ENCODE measurements at places on chromosomes 7 and 10. TPM values are rescaled to one million over a fixed set of nuclear protein-coding genes. Genes with fewer than 3 reads are reported as not detected.
A peak's percentile ranks its signal among the peaks of the same experiment; 100 is the strongest.

Gene RBM28
- 319 TPM for total RNA-seq

DNA sequence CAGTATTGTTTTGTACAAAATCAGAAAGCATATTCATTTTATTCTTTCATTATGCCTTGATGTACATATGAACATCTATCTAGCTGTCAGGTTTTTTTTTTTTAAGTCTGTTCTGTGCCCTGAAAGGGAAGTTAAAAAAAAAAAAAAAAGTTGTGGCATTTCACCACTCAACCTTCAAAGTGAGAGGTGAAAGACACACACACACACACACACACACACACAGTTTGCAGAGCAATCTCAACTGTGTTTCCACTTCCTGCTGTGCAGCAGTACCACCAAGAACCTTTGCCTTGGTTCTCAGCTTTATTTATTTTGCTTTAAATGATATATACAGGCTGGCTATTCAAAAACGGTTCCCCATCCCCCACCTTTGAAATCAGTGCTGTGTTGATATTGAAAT lies 955.6 kb downstream of the GATA3 start:
- peak; percentile 73 for DNase-seq

GRCh38 chr10:420154-421121 lies 269.0 kb downstream of the DIP2C start:
- DNase-seq: no peak

GRCh38 chr10:58950618-58951017 lies 225.8 kb upstream of the PHYHIPL start:
- no peak for DNase-seq

DNA sequence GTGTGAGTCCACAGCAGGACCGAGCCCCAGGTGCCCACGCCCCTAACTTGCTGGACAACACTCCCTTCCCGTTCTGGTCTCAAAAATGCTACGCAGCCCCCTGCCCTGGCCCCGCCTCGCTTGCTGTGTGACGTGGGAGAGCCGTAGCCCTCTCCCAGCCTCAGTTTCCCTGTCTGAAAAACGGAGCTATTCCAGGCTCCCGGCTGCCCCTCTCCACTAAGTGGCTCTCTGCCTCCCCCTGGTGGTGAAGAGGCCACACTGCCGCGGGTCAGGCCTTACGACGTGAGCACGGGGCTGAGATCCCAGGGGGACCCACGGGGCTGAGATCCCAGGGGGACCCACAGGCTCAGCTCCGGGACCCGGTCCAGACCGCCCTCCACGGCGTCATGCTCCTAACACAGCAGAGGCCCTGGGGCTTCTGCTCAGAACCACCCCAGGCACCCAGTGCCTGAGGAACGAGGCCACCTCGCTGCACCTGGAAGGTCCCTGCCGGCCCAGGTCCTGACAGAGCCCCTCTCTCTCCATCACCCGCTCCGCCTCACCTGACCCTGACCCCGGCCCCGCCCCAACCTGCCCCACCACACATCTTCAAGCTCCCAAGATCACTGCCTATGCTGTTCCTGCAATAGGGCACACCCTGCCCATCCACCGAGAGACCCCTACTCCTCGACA lies 26.7 kb downstream of the MICALL2 start:
- peak; percentile 82 for DNase-seq

DNA sequence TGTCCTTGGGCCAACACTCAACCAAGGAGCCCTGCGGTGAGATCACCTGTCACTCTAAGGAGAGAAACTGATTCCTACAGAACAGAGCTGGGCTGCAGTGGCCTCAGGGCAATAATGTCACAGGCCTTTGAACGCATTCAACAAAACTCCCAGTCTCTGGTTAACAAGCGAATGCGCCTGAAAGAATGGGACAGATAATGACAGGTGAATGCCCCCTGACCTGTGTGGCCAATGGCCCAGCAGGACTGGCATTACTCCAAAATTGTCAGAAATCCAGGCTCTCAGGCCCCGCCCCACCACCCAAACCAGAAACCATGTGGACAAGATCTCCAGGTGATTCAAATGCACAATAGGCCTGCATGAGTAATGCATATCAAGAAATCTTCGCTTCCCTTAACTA lies 277.7 kb upstream of the KLF6 start:
- no peak for DNase-seq
